ENCODE measurements at places on chromosomes 11 and 22. TPM values are rescaled to one million over a fixed set of nuclear protein-coding genes. Genes with fewer than 3 reads are reported as not detected.

DNA sequence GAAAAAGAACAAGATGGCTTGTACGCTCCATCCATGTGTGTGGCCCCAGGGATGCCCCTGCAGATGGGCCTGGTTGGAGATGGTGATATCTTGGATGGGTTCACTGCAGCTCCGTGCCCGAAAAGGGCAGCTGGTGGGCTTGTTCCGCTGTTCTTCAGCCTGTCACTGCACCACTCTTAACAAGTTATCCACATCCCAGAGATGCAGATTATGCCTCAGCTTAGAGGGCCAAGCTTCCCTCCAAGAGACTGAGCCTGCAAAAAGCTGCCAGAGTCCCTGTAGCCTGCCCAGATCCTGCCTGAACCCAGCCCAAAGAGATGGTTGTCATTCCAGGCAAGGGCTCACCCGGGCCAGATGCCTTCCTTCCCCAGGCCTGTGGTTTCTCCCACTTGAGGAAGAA is 308.0 kb downstream of the OPCML start:
- no peaks in the 10 kb centered on the region for H3K27me3 ChIP-seq
- no peaks in the 10 kb centered on the region for H3K36me3 ChIP-seq
- H3K4me1 ChIP-seq, result no peaks in the 10 kb centered on the region
- H3K4me3 ChIP-seq, result no peak overlapping the region
- no peak overlapping the region for H3K27ac ChIP-seq
- DNase-seq, result no peak

DNA sequence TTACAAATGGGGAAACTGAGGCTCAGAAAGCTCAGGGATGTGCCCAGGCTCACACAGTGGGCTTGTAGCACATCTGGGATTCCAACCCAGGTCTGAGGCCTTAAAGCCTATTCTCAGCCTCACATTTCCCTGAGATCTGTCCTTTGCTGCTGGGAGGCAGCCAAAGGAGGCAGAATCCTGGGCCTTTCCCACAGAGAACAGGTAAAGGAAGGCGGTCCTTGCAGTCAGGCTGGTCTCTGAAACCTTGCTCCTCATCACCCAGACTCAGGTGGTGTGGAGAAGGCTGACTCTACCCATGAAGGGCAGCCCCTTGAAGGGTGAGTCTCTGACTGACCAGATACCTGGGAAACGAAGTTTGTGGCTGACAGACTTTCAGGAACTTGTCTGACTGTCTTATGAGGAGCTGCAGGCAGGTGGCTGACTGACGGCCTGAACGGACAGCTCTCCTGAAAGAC is 7.8 kb downstream of the SLCO2B1 start:
- no peak for DNase-seq
- H3K27me3 ChIP-seq, result no peaks in the 10 kb centered on the region
- H3K4me3 ChIP-seq, result no peak overlapping the region
- H3K4me1 ChIP-seq, result no peaks in the 10 kb centered on the region

DNA sequence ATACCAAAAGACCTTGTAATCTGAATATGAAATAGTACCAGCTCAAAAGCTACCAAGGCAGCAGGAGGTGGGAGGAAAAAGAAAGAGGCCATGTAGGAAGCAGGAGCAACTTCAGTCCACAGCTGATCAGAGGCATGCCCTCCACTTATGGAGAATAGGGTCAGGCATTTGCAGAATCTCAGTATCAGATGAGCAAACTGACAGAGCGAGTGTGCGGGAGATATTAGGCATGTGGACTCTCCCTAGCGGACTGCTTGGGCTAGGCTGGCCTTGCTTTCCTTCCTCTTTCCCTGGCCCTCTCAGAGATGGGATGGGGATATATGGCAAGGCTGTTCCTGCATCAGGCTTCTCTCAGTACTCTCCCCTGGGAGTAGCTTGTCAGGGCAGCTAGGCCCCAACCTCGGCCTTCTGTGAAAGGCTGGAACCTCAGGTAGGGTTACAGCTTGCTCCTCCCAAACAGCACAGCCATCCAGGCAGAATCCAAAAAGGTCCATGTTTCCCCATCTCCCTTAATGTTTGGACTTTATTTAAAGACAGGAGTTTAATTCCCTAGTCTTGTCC is 37.0 kb downstream of the ETS1 start:
- H3K4me3 ChIP-seq, result no peak overlapping the region
- no peaks in the 10 kb centered on the region for H3K4me1 ChIP-seq
- H3K27ac ChIP-seq, result peak overlapping the region; percentile 76

Gene ABCG4
- not detected for total RNA-seq

GRCh38 chr11:94025690-94026394 is 4.7 kb downstream of the HEPHL1 start:
- no peaks in the 10 kb centered on the region for H3K36me3 ChIP-seq
- no peak overlapping the region for H3K27ac ChIP-seq
- no peaks in the 10 kb centered on the region for H3K27me3 ChIP-seq
- no peaks in the 10 kb centered on the region for H3K4me1 ChIP-seq
- DNase-seq, result no peak

GRCh38 chr22:36295247-36295646 is 42.3 kb downstream of the APOL1 start:
- DNase-seq, result no peak
- no peak overlapping the region for H3K4me3 ChIP-seq
- H3K27me3 ChIP-seq, result no peaks in the 10 kb centered on the region
- peak overlapping the region; percentile 46 for H3K27ac ChIP-seq

DNA sequence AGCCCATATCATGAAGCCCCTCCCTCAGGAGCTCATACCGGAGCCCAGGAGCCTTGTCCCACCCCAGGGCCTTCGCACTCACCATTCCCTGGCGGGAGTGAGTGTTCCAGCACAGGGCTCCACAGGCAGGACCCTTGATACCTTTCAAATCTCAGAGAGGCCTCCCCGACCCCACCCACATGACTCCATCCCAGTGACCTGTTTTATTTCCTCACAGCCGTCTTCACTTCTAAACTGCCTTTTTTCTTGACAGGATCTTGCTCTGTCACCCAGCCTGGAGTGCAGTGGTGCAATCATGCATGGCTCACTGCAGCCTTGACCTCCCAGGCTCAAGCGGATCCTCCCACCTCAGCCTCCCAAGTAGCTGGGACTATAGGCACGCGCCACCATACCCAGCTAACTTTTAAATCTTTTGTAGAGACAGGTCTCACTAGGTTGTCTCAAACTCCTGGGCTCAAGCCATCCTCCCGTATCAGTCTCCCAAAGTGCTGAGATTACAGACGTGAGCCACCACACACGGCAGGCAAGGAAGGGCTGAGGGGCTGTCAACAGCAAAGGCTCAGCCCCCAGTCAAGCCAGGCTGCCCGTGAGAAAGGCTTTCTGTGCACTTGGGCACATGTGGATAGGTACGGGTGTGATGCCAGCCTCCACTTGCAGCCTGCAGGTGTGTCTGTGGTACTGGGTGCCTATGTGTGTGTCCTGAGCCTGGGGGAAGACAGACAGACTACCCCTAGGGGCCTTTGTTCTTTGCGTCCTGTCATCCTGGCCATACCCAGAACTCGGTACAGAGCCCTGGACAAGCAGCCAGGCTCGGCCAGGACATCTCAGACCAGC is 9.3 kb downstream of the RPL3 start:
- no peaks in the 10 kb centered on the region for H3K27me3 ChIP-seq
- peaks cover 16% of the 10 kb centered on the region for H3K4me1 ChIP-seq
- peak overlapping the region; percentile 79 for H3K27ac ChIP-seq
- no peak for DNase-seq
- H3K36me3 ChIP-seq, result peaks cover 34% of the 10 kb centered on the region

Gene ZNF215
- total RNA-seq, result 1.1 TPM

- H3K27ac ChIP-seq, result no peak overlapping the region
- no peaks in the 10 kb centered on the region for H3K4me1 ChIP-seq
- no peak overlapping the region for H3K4me3 ChIP-seq
- peak; percentile 37 for DNase-seq
- H3K27me3 ChIP-seq, result no peaks in the 10 kb centered on the region
Measured at GRCh38 chr11:117185736-117186430, 7.3 kb downstream of the SIDT2 start.

DNA sequence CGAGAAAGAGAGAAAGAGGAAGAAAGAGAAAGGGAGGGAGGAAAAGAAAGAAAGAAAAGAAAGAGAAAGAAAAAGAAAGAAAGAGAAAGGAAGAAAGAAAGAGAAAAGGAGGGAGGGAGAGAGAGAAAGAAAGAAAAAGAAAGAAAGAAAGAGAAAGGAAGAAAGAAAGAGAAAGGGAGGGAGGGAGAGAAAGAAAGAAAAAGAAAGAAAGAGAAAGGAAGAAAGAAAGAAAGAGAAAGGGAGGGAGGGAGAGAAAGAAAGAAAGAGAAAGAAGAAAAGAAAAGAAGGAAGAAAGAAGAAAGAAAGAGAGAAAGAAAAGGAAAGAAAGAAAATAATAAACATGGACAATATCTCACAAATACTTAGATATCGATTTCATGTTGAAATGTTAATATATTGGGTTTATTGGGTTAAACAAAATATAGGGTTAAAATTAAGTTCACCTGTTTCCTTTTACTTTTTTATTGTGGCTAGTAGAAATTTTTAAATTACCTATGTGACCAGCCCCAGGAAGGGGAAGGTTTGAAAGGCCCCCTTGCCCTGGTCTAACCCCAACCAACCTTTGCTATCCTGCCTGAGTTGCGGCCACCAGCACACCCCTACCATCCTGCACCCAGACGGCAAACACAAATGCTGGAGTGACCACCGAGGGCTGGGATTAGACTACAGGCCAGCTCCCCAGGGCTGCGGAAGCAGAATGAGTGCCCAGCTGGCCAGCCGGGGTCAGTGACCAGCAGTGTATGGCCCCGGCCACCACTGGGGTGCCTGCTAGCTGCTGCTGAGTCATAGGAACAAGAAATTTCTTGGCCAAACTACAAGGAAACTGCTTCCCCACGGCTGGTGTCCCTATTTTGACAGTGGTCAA is 81.0 kb upstream of the FGF3 start:
- no peak overlapping the region for H3K27ac ChIP-seq
- H3K36me3 ChIP-seq, result no peaks in the 10 kb centered on the region
- peaks cover 14% of the 10 kb centered on the region for H3K27me3 ChIP-seq
- no peaks in the 10 kb centered on the region for H3K4me1 ChIP-seq

DNA sequence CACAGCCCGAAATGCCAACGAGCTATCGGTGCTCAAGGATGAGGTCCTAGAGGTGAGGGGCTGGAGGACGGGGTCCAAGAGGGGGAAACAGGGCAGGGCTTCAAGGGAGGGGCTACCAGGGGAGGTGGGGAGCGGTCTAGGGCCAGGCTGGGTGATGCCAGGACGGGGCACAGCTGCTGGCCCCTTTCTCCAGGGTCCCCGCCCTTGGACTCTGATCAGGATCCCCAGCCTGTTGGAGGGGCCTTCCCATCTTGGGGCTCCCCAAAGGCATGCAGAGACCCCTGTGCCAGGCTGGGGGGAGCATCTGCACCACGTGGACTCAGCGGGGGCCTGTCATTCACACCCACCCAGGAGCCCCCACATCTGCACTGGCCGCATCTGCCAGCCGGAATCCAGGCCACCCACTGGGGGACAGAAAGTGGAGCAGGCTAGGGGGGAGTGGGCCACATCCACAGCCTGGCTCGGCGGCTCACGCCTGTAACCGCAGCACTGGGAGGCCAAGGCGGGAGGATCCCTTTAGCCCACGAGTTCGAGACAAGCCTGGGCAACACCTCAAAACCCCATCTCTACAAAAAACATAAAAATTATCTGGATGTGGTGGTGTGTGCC is 18.9 kb downstream of the EPS8L2 start:
- H3K27ac ChIP-seq, result no peak overlapping the region
- no peak overlapping the region for H3K4me3 ChIP-seq
- no peak for DNase-seq
- H3K4me1 ChIP-seq, result no peaks in the 10 kb centered on the region
- peaks cover 81% of the 10 kb centered on the region for H3K27me3 ChIP-seq

Gene BLID
- 2.1 TPM for total RNA-seq

GRCh38 chr11:70577948-70578347 is 179.6 kb downstream of the CTTN start:
- H3K4me1 ChIP-seq, result no peaks in the 10 kb centered on the region
- no peak overlapping the region for H3K27ac ChIP-seq
- H3K36me3 ChIP-seq, result no peaks in the 10 kb centered on the region
- no peak overlapping the region for H3K4me3 ChIP-seq
- no peaks in the 10 kb centered on the region for H3K27me3 ChIP-seq

Gene GGTLC2
- not detected for total RNA-seq

Gene FBXO3
- total RNA-seq, result 51.3 TPM

- no peak overlapping the region for H3K27ac ChIP-seq
- DNase-seq, result no peak
- H3K4me1 ChIP-seq, result peaks cover 23% of the 10 kb centered on the region
- no peak overlapping the region for H3K4me3 ChIP-seq
Measured at GRCh38 chr22:45905326-45905923, 71.5 kb downstream of the WNT7B start.

DNA sequence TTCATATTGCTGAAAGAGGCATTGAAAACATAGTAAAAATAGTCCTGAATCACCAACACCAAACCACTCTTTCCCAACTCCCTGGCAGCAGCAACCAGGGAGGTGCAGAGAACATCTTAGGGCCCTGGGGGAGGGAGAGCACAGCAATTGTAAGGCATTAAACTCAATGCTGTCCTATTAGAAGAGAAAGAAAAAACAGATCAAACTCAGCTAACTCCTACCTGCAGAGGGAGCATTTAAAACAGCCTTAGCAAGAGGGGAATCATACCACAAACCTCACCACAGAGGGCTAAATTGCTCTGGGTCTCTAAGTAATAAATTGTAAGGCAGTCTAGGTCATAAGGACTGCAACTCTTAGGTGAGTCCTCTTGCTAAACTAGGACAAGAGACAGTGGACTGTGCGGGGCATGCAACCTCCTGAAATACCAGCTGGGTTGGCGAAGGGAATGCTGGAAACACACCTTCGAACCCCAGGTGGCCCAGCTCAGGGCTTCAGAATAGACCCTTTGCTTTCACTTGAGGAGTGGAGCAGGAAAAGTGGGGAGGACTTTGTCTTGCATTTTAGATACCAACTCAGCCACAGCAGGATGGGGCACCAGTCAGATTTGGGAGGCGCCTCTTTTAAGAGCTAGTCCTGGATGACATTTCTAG is 697.1 kb upstream of the FAT3 start:
- no peak overlapping the region for H3K4me3 ChIP-seq
- no peaks in the 10 kb centered on the region for H3K4me1 ChIP-seq
- no peaks in the 10 kb centered on the region for H3K27me3 ChIP-seq

DNA sequence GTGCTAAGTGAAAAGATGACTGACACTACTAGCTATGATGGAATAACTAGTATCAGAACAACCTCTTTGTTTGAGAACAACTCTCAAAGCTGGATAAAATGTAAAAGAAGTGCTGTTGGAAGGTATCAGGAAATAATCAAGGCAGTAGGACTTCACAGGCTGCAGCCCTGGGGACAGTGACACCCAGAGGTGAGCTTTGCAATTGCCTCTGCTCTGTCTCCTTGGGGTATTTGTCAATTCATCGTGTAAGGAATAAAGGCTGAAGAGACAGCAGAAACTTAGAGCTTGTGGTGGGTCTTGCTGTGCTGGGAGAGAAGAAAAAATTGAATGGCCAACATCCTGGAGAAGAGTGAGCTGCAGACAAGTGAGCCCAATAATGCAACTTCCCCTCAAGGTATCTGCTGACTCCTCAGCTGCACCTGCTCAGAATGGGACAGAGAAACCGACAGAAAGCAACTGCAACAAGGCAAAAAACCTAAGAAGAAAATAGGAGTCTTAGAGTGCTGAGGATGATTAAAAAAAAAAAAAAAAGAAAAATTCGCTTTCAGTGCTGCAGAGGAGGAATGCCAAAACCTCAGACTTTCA is 141.1 kb downstream of the RCN1 start:
- H3K27me3 ChIP-seq, result no peaks in the 10 kb centered on the region
- no peak overlapping the region for H3K27ac ChIP-seq
- no peaks in the 10 kb centered on the region for H3K4me1 ChIP-seq

Gene DDI1
- not detected for total RNA-seq

Gene SYT7
- total RNA-seq, result 1.1 TPM

Gene LZTR1
- 50.4 TPM for total RNA-seq

- H3K27me3 ChIP-seq, result no peaks in the 10 kb centered on the region
- H3K27ac ChIP-seq, result no peak overlapping the region
- H3K4me1 ChIP-seq, result no peaks in the 10 kb centered on the region
- no peaks in the 10 kb centered on the region for H3K36me3 ChIP-seq
- no peak for DNase-seq
- no peak overlapping the region for H3K4me3 ChIP-seq
Measured at GRCh38 chr11:96680211-96681018, 290.6 kb downstream of the JRKL start.

Measured in sigmoid colon (tissue), 7 donors.